ENCODE measurements at places on chromosomes 6 and 20.
A peak's percentile ranks its signal among the peaks of the same experiment; 100 is the strongest.

DNA sequence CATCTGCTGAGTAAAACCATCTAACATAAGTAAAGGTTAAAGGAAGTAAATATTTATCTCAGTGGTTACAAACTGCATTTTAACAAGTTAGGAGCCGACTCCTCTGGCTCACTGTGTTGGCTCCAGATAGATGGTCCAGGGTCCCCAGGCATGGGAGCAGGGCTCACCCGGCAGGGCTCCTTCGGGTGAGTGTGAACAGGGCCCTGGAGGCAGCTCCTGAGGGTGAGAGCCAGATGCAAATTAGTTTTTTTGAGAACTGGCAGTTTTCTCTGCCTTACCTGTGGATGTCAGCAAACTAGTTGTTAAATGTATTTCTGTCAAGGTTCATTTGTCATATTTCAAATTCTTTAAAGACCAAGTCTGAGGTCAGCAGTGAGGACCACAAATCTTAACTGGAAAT lies 21.5 kb downstream of the TPBG start:
- DNase-seq: no peak

DNA sequence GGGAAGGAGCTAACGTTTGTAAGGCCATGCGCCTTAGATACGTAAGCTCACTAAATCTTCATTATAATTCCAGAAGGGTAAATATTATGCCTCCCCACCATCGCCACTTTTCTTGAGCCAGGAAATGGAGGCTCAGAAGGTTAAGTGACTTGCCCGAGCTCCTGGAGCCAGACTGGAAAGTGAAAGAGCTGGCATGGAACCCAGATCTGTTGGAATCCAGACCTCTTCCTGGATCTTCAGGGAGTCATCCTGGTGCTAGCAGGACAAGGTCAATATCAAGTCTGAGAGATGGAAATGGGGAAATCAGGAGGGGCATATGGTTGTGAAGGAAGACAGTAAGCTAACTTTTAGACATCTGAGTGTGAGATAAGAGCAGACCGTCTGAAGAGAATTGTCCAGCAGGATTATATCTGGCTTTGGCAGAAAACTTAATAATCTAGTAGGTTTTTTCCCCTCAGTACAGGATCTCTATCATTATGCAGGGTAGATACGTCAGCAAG lies 6.2 kb downstream of the TMEM200A start:
- DNase-seq: no peak

DNA sequence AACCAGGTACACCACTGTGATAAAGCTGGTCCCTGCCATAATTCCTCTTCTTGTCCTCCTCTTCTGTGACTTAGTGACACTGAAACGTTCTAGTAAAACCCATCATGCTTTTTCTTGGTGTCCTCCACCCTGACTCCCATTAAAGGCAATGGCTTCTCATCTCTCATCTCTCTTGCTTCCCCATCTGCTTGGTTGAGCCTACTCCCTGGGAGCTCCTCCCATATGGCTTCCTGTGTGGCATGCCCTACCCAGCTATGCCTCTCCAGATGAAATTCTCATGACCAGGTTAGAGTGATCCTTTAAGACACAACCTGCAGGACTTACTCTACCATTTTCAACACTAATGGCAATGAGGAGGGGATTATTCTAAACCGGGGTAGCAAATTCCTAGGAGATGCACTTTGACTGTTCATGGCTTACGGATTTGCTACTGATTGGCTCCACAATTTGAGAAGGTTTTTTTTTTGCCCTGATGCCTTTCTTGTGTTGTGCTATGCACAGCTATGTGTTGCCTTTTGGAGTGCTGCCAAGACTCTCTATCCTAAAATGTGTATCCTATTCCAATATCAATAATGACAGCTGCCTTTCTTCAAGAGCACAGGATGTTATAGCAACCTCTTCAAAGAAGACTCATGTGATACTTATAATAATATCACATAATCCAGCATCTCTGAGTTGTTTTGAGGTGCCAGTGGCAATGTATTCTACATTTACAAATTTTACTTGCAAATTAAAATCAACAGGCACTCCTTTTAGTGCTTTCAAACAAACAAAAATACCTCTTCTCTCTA lies 6.1 kb downstream of the SIRPG start:
- peak; percentile 29 for DNase-seq

DNA sequence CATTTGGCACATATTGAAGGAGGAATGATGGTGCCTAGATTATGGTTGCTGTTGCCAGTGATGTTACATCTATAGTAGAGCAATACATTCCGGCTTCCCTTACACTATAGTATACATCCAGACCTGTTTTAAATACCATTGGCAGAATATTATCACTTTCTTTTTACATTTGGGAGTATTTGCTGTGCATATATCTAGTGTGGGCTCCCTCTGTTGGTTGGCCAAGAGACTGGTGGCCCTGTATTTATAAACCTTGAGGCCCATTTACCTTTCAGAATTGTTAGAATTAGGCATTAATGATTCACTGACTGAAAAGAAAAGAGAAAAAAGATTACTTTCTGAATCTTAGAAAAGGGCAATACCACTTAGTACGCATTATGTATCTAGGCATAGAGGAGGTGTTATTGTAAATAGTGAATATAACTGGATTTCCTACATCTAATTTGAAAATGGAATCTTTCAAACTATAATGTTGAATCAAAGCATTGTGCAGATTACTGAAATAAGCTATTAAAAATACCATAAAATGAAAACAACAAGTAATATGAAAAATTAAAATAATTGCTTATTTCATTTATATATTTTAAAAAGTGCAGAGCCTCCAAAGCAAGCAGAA lies 628.8 kb upstream of the MAN1A1 start:
- no peak for DNase-seq

- DNase-seq: no peak
Measured at GRCh38 chr6:32163559-32164258, 686 bp upstream of the EGFL8 start.

- DNase-seq: no peak
Measured at GRCh38 chr6:111338843-111339242, 144.2 kb downstream of the REV3L start.

- no peak for DNase-seq
Measured at GRCh38 chr20:9036593-9036992, 32.3 kb upstream of the PLCB4 start.

- no peak for DNase-seq
Measured at GRCh38 chr20:13344671-13345070, 123.6 kb downstream of the ISM1 start.

- DNase-seq: no peak
Measured at GRCh38 chr6:28758818-28759235, 165.0 kb downstream of the TRIM27 start.

GRCh38 chr6:10877871-10878270 lies 4.0 kb downstream of the GCM2 start:
- DNase-seq: no peak

GRCh38 chr6:23269436-23269835 lies 700.1 kb downstream of the HDGFL1 start:
- no peak for DNase-seq

- no peak for DNase-seq
Measured at GRCh38 chr20:38181207-38181801, 16.2 kb upstream of the TGM2 start.

DNA sequence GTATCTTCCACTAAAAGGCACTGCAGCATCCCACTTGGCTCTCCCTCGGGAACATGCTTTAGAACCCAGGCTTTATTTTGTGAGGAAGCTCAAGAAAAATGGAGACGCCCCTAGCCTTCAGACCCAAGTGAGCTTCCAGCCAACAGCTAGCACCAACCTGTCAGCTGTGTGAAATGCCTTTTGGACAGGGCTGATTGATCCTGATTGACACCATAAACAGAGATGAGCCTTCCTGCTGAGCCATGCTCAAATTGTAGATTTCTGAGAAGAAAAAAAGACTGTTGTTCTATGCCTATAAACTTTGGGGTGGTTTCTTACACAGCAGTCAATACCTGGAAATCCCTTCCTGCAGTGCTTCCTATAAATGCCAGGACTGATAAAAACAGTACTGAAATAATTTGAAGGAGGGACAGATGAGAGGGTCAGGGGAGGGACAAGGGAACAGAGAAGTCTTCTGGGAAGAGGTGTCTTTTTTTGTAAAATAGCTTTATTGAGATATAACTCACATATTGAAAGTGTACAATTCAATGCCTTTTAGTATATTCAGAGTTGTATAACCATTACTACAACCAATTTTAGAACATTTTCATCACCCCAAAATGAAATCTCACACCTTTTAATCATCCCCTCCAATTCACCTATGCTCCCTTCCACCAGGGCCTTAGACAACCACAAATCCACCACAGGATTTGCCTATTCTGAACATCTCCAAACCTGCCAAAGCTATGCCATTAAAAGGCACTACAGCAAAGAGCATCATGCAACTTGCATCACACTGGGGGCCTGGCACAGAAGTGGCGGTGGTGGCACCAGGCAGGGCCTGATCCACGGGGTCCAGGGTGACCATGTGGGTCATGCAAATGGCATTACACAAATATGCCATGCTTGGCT lies 2.7 kb upstream of the STK4 start:
- no peak for DNase-seq

- DNase-seq: no peak
Measured at GRCh38 chr6:153003366-153003690, 819 bp upstream of the MTRF1L start.

- DNase-seq: no peak
Measured at GRCh38 chr20:50682065-50682464, 9.3 kb downstream of the RIPOR3 start.

GRCh38 chr20:54015496-54015895 lies 54.9 kb downstream of the BCAS1 start:
- no peak for DNase-seq

GRCh38 chr6:134667111-134667510 lies 282.8 kb downstream of the ALDH8A1 start:
- no peak for DNase-seq

- DNase-seq: no peak
Measured at GRCh38 chr20:7624886-7625285, 315.4 kb downstream of the HAO1 start.

DNA sequence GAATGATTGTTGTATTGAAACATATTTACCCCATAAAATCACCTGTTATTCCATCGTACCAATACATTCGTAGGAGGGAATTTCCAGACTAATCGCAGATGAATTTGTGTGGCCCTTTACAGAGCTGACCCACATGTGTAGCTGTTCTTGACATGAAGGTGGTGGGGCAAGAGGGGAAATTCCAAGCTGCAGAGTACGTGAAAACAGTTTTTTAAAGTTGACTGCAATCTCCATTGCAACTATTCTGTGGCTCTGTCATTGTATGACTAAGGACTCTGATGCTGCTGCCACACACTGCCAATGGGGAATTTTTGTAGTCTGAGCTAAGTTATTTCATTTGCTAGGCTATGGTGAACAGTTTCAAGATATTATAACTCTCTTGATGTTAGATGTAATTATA lies 46.4 kb upstream of the ADTRP start:
- DNase-seq: peak; percentile 27

GRCh38 chr20:3452690-3453089 lies 18.1 kb upstream of the ATRN start:
- DNase-seq: no peak

DNA sequence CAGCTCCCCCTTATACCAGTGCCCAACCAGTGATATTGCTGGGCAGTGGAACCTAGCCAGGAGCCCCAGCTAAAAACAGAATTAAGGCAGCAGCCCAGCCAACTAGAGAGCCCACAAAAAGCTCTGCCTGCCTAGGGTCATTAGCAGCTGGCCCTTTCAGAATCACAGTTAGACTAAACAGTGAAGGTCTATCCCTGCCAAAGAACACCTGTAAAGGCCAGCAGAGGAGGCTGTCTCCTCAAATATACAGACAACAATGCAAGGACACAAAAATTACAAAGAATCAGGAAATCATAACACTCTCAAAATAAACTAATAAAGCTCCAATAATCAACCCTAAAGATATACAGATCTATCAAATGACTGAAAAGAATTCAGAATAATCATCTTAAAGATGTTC lies 77.8 kb upstream of the HTR1E start:
- DNase-seq: no peak

GRCh38 chr20:56691325-56691998 lies 62.4 kb downstream of the TFAP2C start:
- DNase-seq: no peak

DNA sequence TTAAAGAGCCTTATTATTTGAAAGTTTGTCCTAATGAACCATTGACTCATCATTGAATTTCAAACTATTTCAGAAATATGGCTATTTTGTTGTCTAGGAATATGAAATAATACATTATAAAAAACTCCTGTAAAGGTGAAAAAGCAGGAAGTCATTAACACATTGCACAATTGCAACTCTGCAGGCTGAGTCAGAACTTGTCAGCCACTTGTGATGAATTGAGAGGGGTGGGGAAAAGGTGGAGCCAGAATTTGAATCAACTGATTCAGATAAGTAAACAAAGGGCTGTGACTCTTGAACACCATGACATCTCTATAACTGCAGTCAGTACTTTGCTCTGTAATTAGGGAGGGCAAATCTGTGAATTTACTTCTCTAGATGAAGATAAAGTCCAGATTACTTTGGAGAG lies 6.0 kb downstream of the C6orf141 start:
- no peak for DNase-seq

DNA sequence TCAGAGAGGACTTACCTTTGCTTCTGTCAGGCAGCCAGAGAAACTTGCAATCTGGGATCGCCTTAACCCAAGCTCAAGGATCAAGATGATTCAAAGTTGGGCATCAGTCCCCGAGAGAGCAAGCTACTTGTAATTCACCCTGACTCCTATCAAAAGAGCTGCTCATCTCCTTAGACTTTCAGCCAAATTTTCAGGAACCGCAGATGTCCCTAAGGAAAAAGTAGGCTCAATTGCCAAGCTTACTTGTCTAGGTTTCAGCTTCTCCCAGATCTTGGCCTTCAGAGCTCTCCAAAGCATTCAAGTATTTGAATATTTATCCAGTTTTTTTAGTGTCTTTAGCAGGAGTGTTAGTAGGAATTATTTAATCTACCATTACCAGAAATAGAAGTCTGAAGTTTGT lies 434.1 kb upstream of the MMS22L start:
- DNase-seq: no peak

DNA sequence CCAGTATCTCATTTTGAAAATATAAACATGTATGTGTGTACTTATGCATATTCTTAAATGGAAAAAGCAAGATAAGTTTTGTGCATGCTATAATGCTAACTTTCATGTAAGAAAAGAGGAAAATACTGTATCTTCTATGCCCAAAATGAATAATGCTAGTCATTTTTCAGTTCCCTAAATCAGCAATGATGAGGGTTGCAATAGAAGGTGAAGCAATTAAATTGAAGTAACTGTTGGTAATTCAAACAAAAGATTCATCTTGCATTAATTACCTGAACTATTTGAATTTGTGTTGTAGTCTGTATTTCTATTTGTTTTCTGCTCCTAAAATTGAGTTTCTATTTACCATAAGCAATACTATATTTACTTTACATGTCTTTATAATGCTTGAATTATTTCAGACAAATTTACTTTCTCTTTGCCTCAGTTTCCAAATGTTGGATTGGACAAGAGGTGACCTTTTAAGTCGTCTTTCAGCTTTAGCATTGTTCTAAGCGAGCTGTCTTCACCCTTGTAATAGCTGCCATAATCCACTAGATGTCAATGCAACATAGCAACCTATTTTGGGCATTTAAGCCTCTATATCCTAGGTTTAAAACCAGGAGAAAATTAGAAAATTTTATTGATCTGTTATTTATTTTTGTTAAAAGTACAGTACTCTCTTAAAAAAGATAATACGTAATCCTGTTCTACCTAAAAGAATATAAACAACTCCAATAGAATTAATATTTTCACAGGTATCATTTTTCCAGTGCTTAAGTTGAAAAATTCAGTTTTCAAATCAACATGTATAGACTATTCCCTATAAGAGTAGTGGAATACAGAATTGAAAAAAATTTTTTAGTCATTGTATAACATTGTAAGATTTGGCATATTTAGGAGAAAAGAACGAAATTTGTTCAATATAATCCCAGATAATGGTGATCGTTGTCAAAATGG lies 52.3 kb upstream of the IFNGR1 start:
- DNase-seq: peak; percentile 56

GRCh38 chr6:116364321-116364720 lies 6.4 kb upstream of the DSE start:
- no peak for DNase-seq

All from CD8-positive, alpha-beta T cell (primary cell).